ENCODE measurements at places on chromosomes 2 and 18.

GRCh38 chr2:71250935-71251334 is 24.0 kb upstream of the PAIP2B start:
- DNase-seq: no peak

GRCh38 chr2:128526455-128526976 is 207.8 kb upstream of the HS6ST1 start:
- DNase-seq: no peak

DNA sequence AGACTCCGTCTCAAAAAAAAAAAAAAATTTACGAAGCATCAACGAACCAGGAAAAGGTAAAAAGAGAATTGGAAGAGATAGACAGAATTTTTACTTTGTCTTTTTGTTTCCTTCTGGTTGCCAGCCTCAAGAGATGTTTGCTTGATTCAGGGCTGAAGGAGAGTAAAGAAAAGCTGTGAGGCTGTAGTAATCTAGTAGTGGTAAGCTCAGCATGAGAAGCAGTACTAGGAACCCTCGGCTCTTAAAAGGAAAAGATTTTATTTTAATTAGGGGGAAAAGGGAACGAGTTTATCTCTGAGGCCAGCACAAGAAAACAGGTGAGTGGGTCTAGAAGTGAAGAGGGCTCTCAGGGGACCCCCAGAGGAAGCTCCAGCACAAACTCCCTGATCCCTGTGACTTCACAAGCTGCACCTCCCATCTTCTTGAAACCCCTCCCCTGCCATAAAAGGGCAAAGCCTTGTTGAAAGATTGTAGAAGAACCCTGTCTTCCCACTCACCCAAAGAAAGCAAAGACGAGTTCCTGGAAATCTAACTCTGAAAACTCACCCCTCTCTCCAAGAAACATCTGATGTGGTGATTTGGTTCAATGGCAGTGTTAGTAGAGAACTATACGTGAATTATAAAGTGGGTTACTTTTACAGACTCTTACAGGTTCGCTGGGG is 8.6 kb downstream of the RBMS1 start:
- DNase-seq: no peak

GRCh38 chr2:133871545-133872209 is 303.4 kb upstream of the NCKAP5 start:
- DNase-seq: no peak

GRCh38 chr2:101717071-101717845 is 19.8 kb downstream of the MAP4K4 start:
- DNase-seq: no peak

GRCh38 chr2:691821-692761 is 14.9 kb upstream of the TMEM18 start:
- no peak for DNase-seq

GRCh38 chr2:25672494-25673299 is 680 bp downstream of the DTNB start:
- DNase-seq: peak; percentile 42

Data from prostate gland (tissue), 2 donors.